ENCODE measurements at places on chromosomes 5 and 9.

- DNase-seq = no peak
Observed at GRCh38 chr5:74631081-74631953, 9.2 kb downstream of the ENC1 start.

DNA sequence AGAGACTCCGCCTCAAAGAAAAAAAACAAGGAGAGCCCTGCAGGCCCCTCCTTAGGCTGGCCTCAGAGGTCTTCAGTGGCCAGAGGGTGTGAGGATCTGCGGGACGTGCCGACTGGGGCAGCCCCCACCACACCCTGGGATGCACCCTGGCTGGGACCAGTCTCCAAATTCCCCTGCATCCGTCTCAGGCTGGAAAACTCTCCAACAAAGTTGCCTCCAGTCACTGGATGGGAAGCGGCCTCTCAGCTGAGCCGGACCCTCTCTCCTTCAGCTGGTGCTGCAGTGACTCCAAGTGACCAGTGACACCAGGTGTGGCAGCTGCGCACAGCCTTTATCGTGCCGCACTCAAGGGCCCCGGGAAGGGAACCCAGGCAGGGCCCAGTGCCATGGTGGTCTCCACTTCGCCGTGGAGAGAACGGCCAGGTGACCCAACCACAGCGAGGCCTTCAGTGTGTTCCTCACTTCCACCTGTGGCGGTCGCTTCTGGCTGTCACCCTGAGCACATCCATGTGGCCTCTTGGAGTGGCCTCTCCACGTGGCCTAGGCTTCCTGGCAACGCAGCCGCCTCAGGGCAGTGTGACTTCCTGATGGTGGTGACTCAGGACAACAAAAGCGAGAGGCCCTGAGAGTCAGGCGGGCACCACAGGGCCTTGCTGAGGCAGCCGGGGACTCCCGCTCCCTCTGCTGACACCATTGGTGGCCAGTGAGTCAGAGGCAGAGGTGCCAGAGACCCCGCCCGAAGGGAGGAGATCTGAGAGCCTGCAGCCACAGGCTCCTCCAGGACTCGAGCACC lies 19.3 kb upstream of the CAMSAP1 start:
- no peak for DNase-seq

DNA sequence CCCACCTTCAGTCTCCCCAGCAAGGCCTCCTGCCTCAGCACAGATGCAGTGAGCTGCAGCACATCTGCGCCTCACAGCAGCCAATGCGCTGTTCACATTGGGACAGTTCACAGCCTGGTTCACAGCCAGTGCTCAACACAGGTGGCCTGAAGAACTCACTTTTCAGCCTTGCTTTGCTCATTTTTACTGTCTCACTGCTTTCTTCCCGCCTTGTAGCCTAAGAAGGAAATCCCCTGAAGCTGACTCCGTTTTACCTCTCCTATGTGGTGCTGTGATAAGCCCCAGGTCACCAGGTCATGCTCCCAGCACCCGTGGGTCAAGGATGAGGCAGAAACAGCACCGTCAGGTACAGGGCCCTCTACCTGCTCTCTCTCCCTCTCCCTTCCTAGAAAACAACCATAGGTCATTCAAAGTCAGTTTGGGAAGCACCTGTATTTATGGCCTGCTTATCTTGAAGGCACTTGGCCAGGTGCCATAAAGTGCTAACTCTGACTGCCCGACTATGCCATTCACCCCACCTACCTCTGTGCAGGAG lies 1.1 kb downstream of the GCNT4 start:
- DNase-seq = no peak

- no peak for DNase-seq
Observed at GRCh38 chr5:81305785-81306184, 4.4 kb downstream of the ZCCHC9 start.

DNA sequence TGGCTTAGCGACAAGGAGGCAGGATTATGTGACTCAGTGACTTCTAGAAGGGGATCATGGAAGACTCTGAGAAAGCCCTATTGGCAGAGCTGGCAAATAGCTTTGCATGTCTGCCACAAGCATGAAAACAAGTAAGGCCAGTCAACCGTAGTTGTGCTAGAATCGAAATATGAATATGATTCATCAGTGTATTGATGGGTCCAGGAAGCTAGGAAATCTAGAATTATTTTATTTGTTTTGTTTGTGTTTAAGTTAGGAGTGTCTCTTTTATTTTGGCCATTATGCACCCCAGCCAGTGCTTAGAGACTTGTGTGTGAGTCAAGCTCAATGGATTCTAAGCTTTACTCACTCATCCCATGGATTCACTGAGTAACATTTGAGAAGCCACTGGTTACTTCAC lies 3.8 kb upstream of the ITGA2 start:
- DNase-seq = no peak

DNA sequence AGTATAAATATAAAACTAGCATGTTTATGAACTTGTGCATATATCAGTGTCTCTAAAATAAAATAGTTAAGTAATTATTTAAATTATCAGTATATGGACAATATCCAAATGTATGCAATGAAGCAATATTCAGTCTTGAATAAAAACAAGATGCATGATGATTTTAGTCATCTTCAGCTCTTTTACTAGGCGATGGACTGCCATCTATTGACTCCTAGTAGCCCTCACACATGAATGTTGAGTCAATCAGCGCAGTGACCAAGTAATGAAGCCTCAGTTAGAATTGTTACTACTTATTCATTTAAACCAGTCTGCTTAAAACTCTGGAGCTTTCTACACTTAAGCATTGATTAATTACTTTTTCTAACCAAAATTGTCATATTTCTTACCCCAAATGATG lies 92.9 kb upstream of the GRHPR start:
- no peak for DNase-seq

DNA sequence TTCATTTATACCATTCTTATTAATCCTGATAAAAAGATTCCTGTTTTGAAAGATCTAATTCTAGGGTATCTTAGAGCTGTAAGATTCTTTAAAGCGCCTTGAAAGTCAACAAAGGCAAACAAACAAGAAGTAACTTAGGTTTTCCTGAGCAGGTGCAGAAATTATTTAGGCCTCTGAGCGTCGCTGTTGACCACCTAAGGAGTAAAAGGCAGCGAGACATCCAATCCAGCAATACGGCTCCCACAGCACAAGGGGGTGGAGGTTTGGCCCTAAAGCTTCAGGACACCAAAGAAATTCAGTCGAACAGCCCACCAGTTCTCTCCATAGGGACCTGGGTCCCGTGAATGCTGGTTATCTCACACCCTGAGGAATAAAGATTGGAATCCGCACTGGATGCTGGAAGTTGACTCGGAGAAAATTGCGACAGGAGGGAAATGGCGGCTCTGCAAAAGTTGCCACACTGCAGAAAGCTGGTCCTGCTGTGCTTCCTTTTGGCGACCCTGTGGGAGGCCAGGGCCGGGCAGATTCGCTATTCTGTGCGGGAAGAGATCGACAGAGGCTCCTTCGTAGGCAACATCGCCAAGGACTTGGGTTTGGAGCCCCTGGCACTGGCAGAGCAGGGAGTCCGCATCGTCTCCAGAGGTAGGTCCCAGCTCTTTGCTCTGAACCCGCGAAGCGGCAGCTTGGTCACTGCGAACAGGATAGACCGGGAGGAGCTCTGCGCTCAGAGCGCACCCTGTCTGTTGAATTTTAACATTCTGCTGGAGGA lies at the start of gene PCDHGA2:
Gene PCDHGA2, plus strand, starts transcription at position 223 of the 769 bp plus-strand sequence.
- DNase-seq = no peak

DNA sequence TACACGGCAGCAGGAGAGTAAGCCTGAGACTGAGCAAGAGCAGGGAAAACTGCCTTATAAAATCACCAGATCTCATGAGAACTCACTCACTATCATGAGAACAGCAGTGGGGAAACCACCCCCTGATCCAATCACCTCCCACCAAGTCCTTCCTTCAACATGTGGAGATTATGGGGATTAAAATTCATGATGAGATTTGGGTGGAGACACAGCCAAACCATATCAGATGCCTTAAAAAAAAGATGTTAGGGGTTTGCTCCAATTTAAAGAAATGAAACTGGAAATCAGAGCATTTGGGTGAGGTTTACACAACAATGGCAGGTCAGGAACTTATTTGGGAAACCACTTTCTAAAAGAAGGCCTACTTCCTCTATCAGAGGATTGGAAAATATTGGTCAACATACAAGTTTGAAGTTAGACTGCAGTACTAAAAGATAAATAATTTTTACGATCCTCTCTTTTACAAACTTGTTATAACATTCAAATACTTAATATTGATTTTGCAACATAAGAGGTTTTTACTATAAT lies 105.1 kb downstream of the FBN2 start:
- no peak for DNase-seq

- no peak for DNase-seq
Observed at GRCh38 chr9:134898319-134898718, 17.7 kb downstream of the FCN2 start.

GRCh38 chr9:110220809-110221208 lies 12.8 kb upstream of the C9orf152 start:
- no peak for DNase-seq

GRCh38 chr5:74521401-74521800 lies 119.1 kb downstream of the ENC1 start:
- no peak for DNase-seq

- DNase-seq = peak; percentile 88
Observed at GRCh38 chr5:32709750-32710549, 1.2 kb upstream of the NPR3 start.

DNA sequence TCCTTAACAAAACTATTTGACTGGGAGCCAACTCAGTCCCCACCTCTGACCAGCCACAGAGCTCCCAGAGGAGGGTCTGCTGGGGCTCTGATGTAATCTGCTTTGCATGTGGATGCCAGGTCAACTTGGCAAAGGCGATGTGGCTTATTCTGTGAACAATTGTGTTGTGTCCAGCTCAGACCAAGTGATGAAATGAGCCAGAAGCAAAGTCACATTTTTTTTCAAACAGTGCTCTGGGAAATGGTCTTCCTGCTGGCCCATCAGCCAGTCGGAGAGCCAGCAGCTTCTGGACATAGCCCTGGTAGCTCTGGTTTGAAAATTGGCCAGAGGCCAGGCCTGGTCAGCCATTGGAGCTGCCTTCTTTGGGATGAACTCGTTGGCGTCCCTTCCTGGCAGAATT lies 86.5 kb downstream of the ANGPTL2 start:
- no peak for DNase-seq

GRCh38 chr9:136764301-136764891 lies at the start of gene LCN15:
LCN15 (minus strand) TSS chr9:136764518; CDS start chr9:136764488, 30 bp downstream.
- no peak for DNase-seq

- no peak for DNase-seq
Observed at GRCh38 chr9:36911601-36912412, 122.3 kb downstream of the PAX5 start.

GRCh38 chr9:7316166-7316795 lies 483.3 kb downstream of the DMAC1 start:
- DNase-seq = no peak

DNA sequence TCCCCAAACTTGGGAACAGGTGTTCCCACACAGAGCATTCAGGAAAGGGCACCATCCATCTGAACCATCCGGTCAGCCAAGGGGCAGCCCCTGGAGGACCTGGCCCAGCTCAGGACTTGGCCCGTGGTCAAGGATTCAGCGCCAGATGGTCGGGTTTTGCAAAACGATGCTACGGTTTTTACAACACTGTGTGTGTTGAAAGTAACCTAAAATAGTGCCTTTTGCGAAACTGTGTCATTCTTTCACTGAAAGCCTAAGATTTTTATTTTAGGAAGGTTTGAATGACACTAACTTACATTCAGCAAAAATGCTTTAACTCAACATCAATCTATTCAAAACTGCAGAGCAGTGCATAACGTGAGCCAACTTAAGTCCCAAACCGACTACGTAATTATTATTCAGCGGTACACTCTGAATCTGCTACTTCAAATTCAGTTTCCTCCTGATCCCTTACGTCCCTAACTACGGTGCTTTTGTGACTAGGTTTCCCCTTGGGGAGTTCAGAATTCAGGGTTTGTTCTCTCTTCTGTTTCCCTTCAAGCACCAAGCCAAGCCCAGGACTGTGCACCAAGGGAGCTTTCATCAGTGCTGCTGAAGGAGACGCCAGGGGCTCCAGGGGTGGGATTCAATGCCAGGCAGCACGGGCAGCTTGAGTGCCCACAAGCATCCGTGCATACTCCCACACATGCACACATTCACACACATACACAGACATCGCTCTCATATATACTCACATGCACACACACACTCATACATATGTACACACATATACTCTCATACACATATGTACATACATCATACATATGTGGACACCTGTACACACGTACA lies 25.8 kb downstream of the LPCAT1 start:
- DNase-seq = no peak

GRCh38 chr9:78562021-78562420 lies 265.1 kb downstream of the PSAT1 start:
- DNase-seq = no peak

DNA sequence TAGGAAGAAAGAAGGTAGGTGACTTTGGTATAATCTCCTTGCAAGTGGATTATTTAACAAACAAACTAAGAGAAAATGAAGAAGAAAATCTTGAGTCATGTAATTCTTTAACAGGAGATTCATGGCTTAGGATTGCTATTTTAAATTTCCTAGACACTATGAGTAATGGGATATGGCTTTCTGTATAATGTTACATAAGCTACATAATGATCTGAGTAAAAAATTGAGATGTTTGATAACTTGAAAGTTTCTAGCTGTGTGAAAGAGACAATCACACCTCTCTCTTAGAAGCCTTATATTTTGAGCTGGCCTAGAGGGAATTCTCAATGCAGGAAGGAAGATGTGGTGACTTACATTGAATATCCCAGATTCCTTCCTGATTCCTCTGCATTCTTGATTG lies 92.5 kb downstream of the CDH9 start:
- DNase-seq = no peak

DNA sequence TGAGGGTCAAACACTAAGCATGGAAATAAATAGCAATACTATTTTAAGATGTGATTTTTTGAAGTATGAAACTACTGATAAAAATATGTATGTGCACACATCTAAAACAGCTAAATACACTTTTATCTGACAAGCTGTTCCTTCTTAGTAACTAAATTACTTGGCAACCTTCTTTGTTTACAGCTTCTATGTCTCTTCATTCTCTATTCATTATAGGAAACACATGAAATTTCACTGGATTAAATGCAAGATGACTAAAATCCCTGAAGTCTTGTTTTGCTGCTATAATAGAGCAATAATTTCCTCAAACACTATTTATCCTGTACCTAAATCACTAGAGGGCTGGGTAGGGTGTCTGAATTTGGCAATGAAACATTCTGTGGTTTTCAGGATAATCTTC lies 11.7 kb downstream of the RICTOR start:
- no peak for DNase-seq
